ENCODE measurements at places on chromosomes 13 and 19.
A peak's percentile ranks its signal among the peaks of the same experiment; 100 is the strongest.

GRCh38 chr19:5593343-5594255, 25.8 kb upstream of the TINCR start:
- DNase-seq, result no peak

- DNase-seq, result no peak
These were observed 113.9 kb downstream of the LRCH1 start for GRCh38 chr13:46666727-46667456.

- DNase-seq, result no peak
These were observed 12.8 kb upstream of the ZNF554 start for GRCh38 chr19:2806736-2807378.

GRCh38 chr19:39251846-39252245, 3.2 kb upstream of the IFNL4 start:
- no peak for DNase-seq

DNA sequence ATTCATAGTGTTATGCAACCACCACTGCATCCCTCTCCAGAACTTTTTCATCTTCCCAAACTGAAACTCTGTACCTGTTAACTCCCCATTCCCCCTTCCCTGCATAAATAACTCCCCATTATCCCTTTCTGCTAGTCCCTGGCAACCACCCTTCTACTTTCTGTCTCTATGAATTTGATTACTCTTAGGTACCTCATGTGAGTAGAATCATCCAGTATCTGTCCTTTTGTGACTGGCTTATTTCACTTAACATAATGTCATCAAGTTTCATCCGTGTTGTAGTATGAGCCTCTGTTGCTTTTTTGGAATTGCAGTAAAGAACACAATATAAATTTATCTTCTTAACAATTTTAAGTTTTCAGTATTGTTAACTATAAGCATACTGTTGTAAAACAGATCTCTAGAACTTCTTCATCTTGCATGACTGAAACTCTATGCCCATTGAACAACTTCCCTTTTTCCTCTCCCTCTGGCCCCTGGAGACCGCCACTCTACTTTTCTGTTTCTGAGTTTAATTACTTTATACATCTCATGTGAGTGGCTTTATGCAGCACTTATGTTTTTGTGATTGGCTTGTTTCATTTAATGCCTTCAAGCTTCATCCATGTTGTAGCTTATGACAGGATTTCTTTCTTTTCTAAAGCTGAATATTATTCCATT, 87.3 kb upstream of the ABCC4 start:
- DNase-seq, result no peak

- DNase-seq, result peak; percentile 22
These were observed 512 bp downstream of the MED4 start for GRCh38 chr13:48094404-48094780.

GRCh38 chr19:40378509-40378908, 11.5 kb downstream of the HIPK4 start:
- no peak for DNase-seq

DNA sequence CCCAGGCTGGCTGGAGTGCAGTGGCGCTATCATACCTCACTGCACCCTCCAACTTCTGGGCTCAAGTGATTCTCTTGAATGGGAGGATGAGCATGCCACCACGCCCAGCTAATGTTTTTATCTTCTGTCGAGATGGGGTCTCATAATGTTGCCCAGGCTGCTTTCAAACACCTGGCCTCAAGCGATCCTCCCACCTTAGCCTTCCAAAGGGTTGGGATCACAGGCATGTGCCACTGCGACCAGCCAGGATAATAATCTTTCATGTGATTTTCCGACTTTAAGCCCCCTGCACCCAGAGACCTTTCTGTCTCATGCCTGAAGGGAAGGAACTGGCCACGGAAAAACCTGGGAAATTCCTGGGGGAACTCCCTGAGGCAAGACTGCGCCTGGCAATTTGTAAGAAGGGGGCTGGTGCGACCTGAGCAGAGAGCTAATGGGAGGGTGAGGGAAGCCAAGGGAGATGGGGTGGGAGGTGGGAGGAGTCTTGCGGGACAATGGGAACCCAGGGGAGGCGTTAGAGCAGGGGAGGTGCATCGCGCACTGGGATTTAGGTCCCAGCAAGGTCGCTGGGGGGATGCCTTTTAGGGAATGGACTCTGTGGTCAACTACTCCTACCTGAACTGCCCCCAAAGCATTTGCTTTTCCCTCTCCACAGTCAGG, 1.2 kb upstream of the CCDC124 start:
- DNase-seq, result peak; percentile 23

DNA sequence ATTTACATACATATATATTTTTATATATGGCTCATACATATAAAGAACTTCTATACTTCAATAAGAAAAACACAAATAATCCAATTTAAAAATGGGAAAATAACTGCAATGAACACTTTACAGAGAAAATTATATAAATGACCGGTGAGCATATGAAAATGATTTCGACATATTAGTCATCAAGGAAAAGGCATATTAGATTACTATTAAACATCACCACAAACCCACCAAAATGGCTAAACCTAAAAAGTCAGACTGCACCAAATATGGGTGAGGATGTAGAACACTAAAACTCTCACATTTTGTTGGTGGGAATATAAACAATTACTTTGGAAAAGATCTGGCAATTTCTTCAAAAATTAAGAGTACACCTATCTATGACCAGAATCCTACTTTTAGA, 316.2 kb downstream of the ENOX1 start:
- DNase-seq, result no peak

DNA sequence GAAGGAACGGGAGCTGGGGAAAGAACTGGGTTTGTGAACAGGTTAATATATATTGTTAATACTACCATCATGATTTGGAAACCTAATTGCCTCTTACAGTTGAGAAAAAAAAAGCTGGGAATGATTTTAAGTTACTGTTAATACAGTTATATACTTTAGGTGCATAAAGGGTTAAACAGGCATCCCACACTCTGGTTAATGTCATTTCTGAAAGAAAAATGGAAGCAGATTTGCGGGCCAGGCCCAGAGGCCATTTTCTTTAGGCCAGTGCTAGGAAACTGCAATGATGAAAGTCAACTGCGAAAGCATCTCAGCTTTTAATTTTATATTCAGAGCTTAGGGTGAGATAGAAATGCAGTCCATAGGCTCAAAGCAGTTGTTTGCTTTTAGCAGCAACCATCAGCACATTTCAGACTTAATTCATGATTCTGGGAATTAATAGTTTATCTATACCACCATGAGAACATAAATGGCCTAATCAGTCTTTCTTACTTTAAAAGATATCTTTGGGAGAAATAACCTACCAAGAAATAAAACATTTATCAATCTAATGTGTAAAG, 592.8 kb downstream of the GPC6 start:
- no peak for DNase-seq

DNA sequence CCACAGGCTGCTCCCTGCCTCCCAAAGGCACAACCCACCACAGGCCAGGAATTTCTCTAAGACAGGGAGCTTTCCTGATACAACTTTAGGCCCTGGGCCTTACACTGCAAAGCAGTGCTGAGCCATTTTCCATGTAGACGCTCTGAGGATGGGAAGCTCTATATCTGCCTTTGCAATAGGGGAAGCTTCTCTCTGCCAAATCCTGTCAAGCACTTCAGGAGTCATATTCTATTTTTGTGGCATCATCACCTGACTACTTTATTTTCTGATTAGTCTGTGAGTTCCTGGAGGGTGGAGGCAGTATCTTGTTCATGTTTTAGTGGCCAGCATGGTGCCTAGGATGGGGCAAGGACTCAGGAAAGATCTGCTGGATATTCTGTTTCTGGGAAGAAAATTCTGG, 382.0 kb downstream of the ZNF536 start:
- no peak for DNase-seq

DNA sequence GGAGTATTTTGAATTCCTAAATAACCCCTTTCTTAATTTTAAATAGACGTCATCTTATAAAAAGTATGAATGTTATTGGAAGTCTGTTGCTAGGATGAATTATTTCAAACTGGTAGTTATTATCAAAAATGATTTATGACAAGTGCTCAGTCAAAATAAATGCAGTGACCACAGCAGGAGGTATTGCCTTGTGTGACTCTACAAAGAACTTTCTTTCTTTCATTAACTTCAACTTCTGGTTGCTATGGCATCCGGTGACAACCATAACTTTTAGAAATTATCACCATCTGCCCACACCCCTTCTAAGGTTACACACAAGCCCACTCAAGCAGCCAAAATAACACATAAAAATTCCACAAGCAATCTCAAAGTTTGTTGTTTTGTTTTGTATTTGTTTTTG, 189.9 kb downstream of the DACH1 start:
- no peak for DNase-seq

GRCh38 chr13:19239114-19239860, 57.7 kb upstream of the TUBA3C start:
- DNase-seq, result no peak

- no peak for DNase-seq
These were observed 2.2 kb downstream of the CRTC1 start for GRCh38 chr19:18685597-18686190.

GRCh38 chr19:3443840-3444694, 36.3 kb downstream of the SMIM24 start:
- DNase-seq, result no peak

DNA sequence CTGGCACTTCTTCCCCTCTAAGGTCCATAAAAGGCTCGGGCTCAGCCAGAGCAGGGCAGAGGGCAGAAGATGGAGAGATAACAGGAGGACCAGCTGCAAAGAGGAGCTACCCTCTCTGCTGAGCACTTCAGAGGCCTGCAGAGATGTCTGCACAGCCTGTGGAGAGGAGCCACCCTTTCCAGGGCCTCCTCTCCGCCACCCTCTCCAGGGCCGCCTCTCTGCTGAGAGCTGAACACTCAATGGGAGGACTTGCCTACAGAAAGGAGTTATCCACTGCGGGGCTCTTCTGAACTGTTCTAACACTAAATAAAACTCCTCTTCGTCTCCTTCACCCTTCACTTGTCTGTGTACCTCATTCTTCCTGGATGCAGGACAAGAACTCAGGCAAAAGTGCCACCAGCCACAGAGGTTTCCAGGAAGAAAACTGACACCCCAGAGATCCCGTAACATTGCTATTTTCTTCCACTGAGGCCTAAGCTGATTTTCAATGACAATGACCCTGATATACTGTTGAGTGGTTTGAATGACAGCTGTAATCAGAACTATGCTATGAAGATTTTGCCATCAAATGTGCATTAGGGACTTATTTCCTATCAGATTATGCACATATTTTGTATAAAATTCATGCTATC, 16.2 kb upstream of the TSC22D1 start:
- DNase-seq, result no peak

DNA sequence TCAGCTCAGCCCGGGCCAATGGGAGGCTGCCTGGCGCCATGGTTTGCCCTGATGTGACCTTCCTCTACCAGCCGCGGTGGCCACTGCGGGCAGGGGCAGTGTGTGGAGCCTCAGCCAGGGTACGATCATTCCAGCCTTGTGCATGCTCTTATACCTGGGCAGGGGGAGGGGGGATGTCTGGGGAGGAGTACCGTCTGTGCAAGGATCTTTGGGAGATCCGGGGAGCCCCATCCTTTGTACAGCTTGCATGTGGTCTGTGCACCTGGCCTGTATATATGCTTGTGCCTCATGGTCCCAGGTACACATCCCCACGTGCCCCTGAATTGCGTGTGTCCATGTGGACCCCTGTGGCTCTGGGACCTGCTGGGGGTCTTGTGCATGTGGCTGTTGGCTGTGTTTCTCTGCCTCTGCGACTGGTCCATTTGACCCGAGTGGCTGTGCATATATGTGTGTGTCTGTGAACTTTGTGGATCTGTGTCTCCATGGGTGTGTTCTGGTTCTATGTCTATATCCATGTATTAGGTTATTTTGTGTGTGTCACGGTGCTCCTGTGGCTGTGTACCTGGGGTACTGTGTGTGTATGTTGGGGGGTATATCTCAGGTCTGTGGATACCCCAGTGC, 12.8 kb upstream of the NANOS3 start:
- no peak for DNase-seq

DNA sequence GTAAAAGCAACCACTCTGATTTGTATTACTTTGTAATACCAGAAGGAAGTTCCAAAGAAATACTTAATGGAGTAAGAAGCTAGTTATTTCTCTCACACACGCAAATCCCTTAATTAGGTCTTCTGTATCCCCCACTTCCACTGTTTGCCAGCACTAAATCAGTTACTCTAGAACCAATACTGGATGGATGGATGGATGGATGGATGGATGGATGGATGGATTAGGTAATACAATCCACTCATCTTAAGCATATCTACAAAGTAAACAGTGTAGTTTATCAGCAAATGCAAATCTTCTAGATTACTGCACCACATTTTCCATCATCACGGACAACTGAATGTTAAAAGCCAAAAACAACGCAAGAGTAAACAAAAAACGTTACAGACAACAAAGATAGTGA, 5.2 kb upstream of the EFNB2 start:
- DNase-seq, result no peak

DNA sequence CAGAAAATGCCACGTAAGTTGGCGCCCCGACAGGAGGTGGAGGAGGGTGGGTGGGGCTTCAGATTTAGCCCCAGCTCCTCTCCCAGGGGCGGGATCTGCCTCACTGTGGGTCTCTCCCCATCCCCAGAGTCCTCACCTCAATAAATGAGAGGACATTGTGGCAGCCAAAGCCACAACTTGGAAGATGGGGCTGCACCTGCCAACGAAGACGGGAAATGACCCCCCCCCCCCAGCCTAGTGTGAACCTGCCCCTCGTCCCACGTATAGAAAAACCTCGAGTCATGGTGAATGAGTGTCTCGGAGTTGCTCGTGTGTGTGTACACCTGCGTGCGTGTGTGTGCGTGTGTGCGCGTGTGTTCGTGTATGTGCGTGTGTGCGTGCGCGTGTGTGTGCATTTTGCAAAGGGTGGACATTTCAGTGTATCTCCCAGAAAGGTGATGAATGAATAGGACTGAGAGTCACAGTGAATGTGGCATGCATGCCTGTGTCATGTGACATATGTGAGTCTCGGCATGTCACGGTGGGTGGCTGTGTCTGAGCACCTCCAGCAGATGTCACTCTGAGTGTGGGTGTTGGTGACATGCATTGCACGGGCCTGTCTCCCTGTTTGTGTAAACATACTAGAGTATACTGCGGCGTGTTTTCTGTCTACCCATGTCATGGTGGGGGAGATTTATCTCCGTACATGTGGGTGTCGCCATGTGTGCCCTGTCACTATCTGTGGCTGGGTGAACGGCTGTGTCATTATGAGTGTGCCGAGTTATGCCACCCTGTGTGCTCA, 1.5 kb upstream of the TRAPPC5 start:
- peak; percentile 83 for DNase-seq

DNA sequence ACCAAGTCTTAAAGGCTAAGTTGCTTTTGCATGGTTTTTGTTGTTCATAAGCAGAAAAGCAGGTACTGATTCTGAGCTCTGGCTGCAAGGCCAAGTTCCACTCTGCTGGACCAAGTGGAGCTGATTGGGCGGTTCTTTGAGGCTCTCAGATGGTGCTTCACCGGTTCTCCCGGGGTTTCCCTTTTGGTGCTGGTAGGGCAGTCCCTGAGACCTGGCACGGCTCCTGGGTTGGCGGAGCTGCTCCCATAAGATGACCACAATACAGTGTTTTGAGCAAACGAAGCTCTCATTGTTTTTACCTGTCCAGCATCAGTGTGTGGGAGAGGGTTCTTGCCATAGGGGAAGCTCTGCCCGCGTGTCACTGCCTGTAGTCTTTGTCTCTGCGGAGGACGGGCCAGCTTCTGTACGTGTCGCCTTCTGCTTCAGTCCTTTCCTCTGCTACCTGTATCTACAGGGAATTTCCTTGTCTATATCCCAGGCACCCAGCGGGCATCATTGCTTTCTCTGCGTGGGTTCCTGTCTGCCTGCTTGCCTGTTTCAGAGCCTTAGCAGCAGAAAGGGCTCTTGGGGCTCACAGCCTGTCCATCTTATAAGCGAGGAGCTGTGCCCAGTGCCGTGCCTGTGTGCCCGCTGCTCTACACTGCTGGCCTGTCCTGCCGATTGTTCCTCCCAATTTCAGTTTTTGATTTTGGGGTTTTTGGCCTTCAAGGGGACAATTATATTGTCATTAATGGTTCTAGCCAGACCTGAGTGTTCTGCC, 2.3 kb downstream of the U2AF2 start:
- no peak for DNase-seq

GRCh38 chr19:45781214-45782161, 802 bp downstream of the DMPK start:
- DNase-seq, result no peak

All from GM20000 (cell line).